Left ventricle myocardium inferior (tissue), 1 donor: ENCODE measurements at places on chromosomes 1 and 21. TPM values are rescaled to one million over a fixed set of nuclear protein-coding genes. Genes with fewer than 3 reads are reported as not detected.

The IFNLR1 gene
- 2.0 TPM for total RNA-seq

The LAMTOR2 gene
- total RNA-seq, result 55.0 TPM

The PDZK1IP1 gene
- total RNA-seq, result not detected

The DPH5 gene
- 40.0 TPM for total RNA-seq

The KLHDC9 gene
- 9.1 TPM for total RNA-seq

The CHI3L1 gene
- total RNA-seq, result not detected

The IFNAR2 gene
- 9.0 TPM for total RNA-seq

The ADORA3 gene
- 3.1 TPM for total RNA-seq

The CLDN8 gene
- total RNA-seq, result not detected

The ID3 gene
- total RNA-seq, result 75.2 TPM

The UBL4B gene
- not detected for total RNA-seq

The RGS5 gene
- total RNA-seq, result 256 TPM

The C1orf185 gene
- not detected for total RNA-seq

DNA sequence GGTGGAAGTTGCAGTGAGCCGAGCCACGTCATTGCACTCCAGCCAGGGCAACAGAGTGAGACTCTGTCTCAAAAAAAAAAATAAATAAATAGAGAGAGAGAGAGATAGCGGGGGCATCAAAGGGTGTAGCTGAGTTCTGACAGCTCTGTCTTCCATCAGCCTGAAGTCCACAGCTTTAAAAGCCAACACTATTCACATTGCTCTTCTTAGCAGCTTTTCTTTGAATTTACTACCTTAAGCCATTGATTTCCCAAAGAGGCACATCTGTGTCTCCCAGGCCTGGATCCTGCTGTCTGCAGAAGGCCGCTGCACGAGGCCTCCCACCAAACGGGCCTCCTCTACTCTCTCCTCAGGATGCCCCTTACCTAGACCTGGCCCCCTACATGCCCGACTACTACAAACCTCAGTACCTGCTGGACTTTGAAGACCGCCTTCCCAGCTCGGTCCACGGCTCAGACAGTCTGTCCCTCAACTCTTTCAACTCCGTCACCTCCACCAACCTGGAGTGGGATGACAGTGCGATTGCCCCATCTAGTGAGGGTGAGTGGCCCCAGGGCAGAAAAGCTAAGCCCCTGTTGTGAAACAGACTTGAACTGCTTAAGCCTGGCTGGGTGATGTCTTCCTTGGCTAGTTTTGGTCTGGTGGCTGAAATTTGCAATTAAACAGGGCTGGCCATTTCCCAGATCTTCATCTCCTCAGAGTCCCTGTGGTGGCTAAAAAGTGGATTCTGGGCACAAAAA, 16.5 kb upstream of the SLC25A34 start:
- peaks cover 73% of the 10 kb centered on the region for H3K4me1 ChIP-seq
- DNase-seq, result no peak
- H3K4me3 ChIP-seq, result no peak overlapping the region
- H3K36me3 ChIP-seq, result peaks cover 81% of the 10 kb centered on the region
- H3K27ac ChIP-seq, result peak overlapping the region; percentile 87

- no peak for DNase-seq
- no peaks in the 10 kb centered on the region for H3K27me3 ChIP-seq
- no peak overlapping the region for H3K4me3 ChIP-seq
- H3K4me1 ChIP-seq, result peaks cover 7% of the 10 kb centered on the region
These were observed 1165.1 kb upstream of the ADGRL4 start for GRCh38 chr1:80171631-80172030.

DNA sequence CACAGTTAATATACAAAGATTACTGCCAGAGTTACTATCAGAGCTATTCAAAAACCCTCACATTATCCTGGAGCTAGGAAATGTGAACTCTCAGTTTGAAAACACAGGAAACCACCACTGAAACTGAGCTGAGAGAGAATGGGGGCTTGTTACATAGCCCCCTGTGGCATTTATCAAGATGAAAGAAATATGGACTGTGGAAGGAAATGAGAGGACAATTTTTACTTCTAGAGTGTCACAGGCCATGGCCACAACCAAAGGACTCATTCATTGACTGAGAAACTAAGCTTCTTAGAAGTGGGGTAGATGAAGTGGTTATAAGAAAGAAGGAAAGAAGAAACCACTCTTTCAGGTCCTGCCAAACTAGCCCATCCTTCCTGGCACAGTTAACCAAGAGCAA, 25.3 kb downstream of the DSTYK start:
- no peak overlapping the region for H3K27ac ChIP-seq
- H3K36me3 ChIP-seq, result peaks cover 16% of the 10 kb centered on the region
- H3K27me3 ChIP-seq, result no peaks in the 10 kb centered on the region
- peaks cover 38% of the 10 kb centered on the region for H3K4me1 ChIP-seq

- no peaks in the 10 kb centered on the region for H3K36me3 ChIP-seq
- H3K27me3 ChIP-seq, result no peaks in the 10 kb centered on the region
- no peak overlapping the region for H3K4me3 ChIP-seq
- H3K27ac ChIP-seq, result no peak overlapping the region
These were observed 100.7 kb upstream of the KIF26B start for GRCh38 chr1:245054105-245054504.

GRCh38 chr21:45839274-45839673, 142.3 kb upstream of the COL6A1 start:
- H3K36me3 ChIP-seq, result no peaks in the 10 kb centered on the region
- DNase-seq, result no peak
- no peak overlapping the region for H3K27ac ChIP-seq
- no peaks in the 10 kb centered on the region for H3K27me3 ChIP-seq

GRCh38 chr1:63748046-63748580, 25.7 kb upstream of the ROR1 start:
- H3K27me3 ChIP-seq, result no peaks in the 10 kb centered on the region
- no peak for DNase-seq
- H3K4me3 ChIP-seq, result no peak overlapping the region
- H3K36me3 ChIP-seq, result no peaks in the 10 kb centered on the region
- peaks cover 17% of the 10 kb centered on the region for H3K4me1 ChIP-seq
- no peak overlapping the region for H3K27ac ChIP-seq

DNA sequence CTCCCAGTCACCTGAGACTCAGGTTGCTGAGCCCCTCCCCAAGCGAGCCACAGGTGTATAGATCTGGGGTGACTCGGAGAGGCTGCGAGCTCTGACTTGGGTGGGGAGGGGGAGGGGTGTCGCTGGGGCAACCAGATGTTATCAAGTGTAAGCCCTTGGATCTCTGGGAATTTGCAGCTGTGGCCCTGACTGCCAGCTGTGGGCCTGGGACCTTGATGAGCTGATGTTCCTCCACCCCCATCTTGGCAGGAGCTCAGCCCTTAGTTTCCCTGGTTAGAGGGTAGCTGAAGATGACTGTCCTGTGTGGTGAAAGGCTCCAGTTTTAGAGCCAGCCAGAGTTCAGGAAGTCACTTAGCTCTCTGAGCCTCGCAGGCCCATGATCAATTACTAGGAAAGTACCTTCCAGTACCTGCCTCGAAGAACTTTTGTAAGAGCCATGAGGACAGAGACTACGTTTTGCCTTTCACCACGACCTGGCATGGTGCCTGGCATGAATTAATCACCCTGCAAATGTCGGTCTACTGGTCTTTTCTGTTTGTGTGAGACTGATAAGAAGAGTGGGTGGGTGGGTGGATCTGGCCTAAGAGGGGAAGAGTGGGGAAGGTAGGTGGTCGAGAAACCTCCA, 55.8 kb downstream of the YARS1 start:
- no peak overlapping the region for H3K27ac ChIP-seq
- H3K4me1 ChIP-seq, result peaks cover 22% of the 10 kb centered on the region
- no peak overlapping the region for H3K4me3 ChIP-seq
- no peak for DNase-seq
- H3K36me3 ChIP-seq, result no peaks in the 10 kb centered on the region

DNA sequence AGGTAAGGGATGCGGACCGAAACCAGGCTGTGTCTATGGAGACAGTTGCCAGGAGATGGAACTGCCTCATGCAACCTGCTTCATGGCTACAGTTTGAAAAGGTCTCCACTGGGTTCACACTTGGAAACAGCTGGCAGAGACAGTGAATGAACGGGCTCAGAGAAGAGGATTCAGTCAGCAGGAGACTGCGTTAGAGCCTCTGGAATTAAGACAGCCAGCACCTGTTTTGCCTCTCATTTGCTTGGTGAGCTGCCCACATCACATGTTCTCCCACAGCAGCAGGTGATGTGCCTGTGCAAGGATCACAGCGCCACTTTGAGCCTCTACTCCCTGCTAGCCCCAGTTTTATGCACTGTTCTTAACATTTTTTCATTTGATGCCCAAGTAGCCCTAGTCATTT, 321.0 kb downstream of the PLPP3 start:
- H3K4me3 ChIP-seq, result no peak overlapping the region
- no peak for DNase-seq
- H3K4me1 ChIP-seq, result peaks cover 41% of the 10 kb centered on the region
- no peak overlapping the region for H3K27ac ChIP-seq

DNA sequence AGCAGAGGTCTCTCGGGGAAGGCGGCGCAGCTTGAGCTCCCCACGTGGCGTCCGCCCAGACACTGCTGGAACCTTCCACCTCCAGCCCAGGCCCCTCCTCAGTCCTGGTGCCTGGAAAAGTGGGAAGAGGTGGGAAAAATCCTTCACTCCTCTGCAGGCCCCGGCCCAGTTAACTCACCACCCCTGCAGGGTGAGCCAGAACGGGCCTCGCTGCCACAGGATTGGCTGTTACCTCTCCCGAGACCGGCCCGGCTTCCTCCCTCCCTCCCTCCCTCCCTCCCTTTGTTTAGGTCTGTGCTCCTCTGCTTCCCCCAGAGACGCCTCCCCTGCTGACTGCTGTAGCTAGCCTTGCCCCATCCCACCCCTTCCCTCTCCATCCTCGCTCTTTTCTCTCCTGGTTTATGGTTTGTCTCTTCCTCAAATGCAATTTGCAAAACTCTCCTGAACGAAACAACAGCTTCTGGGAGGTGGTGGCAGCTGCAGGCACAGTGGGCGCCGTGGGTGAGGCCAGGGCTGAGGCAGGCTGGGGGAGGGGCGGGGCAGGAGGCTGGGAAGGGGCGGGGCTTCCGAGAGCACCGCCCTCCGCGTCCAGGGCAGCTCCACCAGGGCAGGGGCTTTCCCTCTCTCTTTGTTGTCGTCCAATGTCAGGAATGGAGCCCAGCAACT, 6.5 kb downstream of the CAPN9 start:
- peak; percentile 41 for DNase-seq
- no peaks in the 10 kb centered on the region for H3K36me3 ChIP-seq
- H3K4me1 ChIP-seq, result peaks cover 30% of the 10 kb centered on the region
- no peaks in the 10 kb centered on the region for H3K27me3 ChIP-seq
- peak overlapping the region; percentile 43 for H3K4me3 ChIP-seq

DNA sequence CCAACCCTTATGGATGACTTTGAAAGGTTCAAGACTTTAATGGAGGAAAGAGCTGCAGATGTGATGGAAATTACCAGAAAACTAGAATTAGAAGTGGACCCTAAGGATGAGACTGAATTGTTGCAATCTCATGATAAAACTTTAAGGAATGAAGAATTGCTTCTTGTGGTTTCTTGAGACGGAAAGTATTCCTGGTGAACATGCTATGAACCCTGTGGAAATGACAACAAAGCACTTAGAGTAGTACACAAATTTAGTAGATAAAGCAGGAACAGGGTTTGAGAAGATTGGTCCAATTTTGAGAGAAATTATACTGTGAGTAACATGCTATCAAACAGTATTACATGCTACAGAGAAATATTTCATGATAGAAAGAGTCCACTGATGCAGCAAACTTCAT, 215.4 kb downstream of the OMA1 start:
- H3K27me3 ChIP-seq, result no peaks in the 10 kb centered on the region
- DNase-seq, result no peak
- H3K4me1 ChIP-seq, result no peaks in the 10 kb centered on the region

DNA sequence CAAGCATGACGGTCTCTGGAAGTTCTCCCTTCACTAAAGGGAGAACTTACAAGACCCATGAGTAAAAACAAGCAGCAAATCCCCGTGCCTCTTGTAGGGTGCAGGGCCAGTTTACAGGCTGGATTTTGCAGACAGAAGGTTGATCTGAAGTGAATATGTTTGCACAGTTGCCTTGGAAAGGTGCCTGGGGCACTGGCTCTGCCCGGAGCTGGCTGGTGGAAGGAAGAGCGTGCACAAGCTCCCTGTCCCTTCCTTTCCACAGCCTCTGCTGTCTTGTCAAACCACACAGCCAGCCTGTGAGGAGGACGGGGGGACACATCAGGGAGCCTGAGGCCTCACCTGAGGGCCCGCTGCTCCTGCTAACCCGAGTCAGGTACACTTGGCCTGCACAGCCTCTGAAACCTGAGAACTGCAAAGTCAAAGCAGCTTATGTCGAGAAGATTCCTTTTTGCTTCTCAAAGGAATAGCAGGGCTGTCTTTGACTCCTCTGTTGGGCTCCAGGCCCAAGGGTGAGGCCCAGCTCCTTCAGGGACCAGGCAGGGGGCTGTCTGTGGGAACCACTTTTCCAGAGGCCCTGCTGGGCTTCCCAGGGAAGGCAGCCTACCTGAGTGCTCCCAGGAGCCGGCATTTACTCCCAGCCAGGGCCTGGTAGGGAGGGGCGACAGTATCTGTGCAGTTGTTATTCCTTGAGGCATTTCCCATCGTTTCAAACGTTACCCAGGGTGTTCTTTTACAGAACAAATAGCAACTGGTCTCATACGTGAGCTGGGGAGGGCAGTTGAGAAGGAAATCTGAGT, 251.5 kb downstream of the SIPA1L2 start:
- no peaks in the 10 kb centered on the region for H3K36me3 ChIP-seq
- no peak overlapping the region for H3K4me3 ChIP-seq
- H3K4me1 ChIP-seq, result peaks cover 27% of the 10 kb centered on the region
- no peak for DNase-seq
- H3K27ac ChIP-seq, result peak overlapping the region; percentile 67

DNA sequence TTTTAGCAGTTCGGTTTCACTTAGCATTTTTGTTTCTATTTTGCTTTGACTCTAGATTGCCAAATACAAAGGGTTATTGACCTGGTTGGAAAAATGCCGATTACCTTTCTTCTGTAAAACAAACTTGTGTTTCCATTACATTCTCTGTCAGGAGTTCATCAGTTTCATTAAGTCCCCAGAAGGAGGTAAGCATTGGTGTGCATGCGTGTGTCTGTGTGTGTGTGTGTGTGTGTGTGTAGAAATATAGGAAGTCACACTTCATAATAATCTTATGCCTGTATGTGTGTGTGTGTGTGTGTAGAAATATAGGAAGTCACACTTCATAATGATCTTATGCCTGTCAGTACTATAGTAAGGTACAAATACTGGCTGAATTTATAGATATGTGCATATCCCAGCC, 10.0 kb downstream of the RGSL1 start:
- H3K4me3 ChIP-seq, result no peak overlapping the region
- H3K27me3 ChIP-seq, result peaks cover 35% of the 10 kb centered on the region
- no peaks in the 10 kb centered on the region for H3K36me3 ChIP-seq
- H3K27ac ChIP-seq, result no peak overlapping the region
- no peaks in the 10 kb centered on the region for H3K4me1 ChIP-seq

- peak; percentile 62 for DNase-seq
- peak overlapping the region; percentile 58 for H3K4me3 ChIP-seq
- H3K27ac ChIP-seq, result peak overlapping the region; percentile 96
These were observed 31.3 kb upstream of the BTG2 start for GRCh38 chr1:203273869-203274602.

- peaks cover 34% of the 10 kb centered on the region for H3K4me1 ChIP-seq
- no peak overlapping the region for H3K4me3 ChIP-seq
- H3K27me3 ChIP-seq, result no peaks in the 10 kb centered on the region
- no peak overlapping the region for H3K27ac ChIP-seq
- peaks cover 37% of the 10 kb centered on the region for H3K36me3 ChIP-seq
These were observed 8.0 kb downstream of the LRRC42 start for GRCh38 chr1:53954128-53954527.

GRCh38 chr1:181062836-181063428, 25.6 kb upstream of the IER5 start:
- DNase-seq, result no peak
- no peaks in the 10 kb centered on the region for H3K27me3 ChIP-seq
- H3K27ac ChIP-seq, result peak overlapping the region; percentile 48
- H3K36me3 ChIP-seq, result no peaks in the 10 kb centered on the region
- peaks cover 40% of the 10 kb centered on the region for H3K4me1 ChIP-seq
- H3K4me3 ChIP-seq, result no peak overlapping the region
